ENCODE measurements at places on chromosomes 6 and 20.

- DNase-seq, result peak; percentile 50
Measured at GRCh38 chr6:109690373-109690736, 647 bp downstream of the AK9 start.

DNA sequence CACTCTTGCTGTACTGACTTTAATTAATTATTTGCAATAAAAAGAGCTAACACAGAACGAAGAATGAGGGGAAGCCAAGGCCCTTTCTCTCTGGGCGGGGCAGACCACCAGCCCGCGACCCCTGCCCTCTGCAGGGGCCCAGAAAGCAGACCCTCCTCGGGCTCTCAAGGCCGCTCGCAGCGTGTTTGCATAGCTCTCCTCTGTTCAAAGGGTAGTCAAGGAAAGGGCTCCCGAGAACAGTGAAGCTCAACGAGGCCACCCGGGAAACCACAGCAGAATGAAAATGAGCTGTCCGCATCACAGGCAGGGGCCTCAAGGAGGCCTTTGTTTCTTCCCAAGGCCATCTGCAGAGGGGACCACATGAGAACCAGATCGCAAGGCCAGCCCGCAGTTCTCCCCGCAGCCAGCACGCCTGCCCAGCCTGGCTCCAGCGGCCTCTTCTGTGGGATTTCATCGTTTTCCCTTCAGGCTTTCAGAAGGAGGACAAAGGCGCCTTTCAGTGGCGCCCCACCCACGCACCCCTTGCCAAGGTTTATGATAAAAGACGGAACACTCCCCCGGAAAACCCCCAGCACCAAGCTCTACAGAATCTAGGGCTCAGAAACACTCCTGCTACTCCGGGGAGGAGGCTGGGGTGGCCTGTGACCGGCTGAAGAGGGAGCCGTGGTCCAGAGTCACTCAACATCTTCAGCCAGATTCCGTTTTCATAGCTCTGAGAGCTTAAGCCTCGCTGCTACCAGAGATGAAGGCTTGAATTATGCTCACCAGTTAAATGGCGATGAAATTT lies 25.3 kb downstream of the ACSS1 start:
- DNase-seq, result no peak

DNA sequence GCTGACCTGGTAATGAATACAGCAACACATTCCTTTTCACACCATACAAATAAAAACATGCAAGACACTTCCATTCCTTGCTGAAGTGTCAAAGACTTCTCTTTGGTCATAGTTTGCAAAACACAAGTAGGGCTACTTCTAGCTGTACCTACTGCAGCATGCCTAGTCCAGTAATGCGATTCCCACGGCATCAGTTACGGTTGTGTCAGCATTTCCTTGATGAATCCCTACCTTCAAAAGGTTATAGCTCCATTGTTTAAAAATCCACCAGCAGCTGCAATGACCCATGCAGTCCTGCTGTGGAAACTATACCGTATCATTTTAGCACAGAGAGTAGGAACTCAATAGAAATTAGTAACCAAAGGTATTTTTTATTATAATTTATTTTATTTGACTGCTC lies 1371.5 kb downstream of the EPHA7 start:
- no peak for DNase-seq

- no peak for DNase-seq
Measured at GRCh38 chr6:1763404-1763803, 153.7 kb downstream of the FOXC1 start.
